ENCODE measurements at places on chromosomes 4 and X. TPM values are rescaled to one million over a fixed set of nuclear protein-coding genes. Genes with fewer than 3 reads are reported as not detected.

Gene SMIM10L2A
- polyA plus RNA-seq: 3.6 TPM

DNA sequence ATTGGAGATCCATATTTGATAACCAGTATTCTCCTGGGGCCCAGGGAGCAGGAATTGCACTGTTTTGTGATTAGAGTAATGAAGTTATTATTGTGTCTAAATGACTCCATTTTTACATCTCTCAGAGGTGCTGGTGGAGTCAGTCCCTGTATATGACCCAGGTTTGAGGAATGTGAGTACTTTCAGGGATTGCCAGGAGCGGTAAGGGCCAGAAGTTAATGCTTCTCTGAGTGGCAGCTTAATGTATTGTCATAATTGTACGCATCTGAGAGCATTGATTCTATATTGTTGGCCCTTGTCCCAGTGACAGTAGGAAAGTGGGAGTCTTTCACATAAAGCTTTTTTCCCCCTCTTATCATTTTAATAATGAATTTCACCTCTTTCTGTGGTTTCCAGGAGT is 146.2 kb downstream of the GATB start:
- no peak for DNase-seq

DNA sequence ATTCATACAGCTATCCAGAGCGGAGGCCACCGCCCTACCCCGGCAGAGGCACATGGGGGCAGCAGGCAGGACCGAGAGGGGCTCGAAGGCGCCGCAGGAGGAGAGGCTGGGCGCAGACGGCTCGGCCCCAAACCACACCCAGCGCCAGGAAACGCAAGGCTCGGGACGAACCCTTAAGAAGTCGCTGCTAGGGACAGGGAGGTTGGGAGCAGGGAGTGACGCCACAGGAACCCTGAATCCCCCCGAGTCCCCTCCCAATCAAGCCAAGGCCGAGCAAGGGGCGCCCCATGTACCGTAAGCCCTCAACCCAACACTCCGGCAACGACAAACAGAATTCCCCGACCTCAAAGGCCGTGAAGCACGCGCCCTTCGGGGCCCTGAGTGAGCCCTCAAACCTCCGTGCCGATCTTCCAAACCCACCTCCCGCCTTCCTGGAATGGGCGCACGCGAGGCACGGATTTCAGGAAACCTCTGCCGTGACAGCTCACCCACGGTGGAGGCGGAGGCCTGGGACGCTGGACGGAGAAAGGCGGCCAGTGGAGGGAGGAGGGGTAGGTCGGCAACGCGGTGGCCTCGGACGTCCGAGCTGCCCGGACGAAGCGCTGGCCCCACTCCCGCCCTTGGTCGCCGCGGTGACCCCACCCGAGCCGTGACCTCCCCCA is 1.8 kb downstream of the ZFYVE28 start:
- no peak for DNase-seq

DNA sequence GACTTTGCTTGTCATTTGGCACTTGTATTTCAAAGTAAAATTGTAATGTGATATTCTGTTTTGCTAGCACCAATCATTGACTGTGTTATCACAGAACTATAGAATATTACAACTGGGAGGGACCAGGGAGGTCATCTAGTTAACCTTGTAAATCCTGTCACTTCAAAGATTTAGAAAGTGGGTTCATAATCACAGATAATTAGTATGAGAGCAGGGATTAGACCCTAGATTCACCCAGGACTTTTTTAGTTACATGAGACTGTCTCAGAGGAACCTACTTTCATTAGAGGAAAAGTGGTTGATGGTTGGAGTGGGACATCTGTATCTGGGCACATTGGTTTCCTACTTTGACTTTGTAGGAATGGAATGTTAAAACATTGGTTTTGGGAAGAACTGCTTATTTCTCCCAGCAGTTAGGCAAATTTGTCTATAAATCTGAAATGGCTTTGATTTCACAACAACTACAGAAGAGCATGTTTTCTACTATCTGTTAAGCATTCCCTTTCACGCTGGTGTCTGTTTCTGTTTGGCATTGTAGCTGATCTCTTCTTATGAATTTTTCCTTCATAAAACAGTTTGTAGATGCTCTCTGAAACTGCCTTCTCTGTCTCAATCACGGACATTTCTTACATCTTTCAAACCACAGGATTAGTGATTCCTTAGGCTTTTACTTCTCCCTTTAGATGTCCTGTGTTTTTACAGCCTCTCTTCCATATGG is 144.1 kb downstream of the DIPK2B start:
- no peak for DNase-seq

GRCh38 chr4:113052379-113052951 is 3.0 kb downstream of the ANK2 start:
- peak; percentile 51 for DNase-seq

Gene ARR3
- not detected for polyA plus RNA-seq

Gene TMPRSS11A
- polyA plus RNA-seq: not detected

Gene DUX4
- polyA plus RNA-seq: not detected

Gene SMR3B
- polyA plus RNA-seq: not detected

GRCh38 chrX:18390941-18391538 is 34.4 kb upstream of the CDKL5 start:
- peak; percentile 68 for DNase-seq

Gene SCD5
- 99.3 TPM for polyA plus RNA-seq

- no peak for DNase-seq
Observed at GRCh38 chrX:39020051-39020669, 218.9 kb downstream of the MID1IP1 start.

Gene ANOS1
- 0.51 TPM for polyA plus RNA-seq
